ENCODE measurements at places on chromosomes 4 and X.

GRCh38 chr4:32569861-32570260, 1849.7 kb downstream of the PCDH7 start:
- no peak for DNase-seq

GRCh38 chr4:47465004-47465403, 1.5 kb upstream of the COMMD8 start:
- DNase-seq = peak; percentile 23

DNA sequence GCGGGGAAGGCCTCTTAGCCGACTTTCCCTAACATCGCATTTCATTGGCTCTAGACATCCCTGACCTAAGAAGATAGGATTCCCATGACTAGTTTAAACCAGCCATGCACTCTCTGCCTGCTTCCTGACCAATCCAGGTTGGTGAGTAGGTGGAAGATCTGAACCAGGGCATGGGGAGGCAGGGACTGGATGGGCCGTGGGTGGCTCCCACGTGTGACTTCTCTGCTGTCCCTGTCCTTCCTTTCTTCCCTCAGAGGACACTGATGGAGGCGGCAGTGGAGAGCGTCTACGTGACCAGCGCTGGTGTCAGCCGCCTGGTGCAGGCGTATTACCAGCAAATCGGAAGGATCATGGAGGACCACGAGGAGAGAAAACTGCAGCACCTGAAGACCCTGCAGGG, 90.7 kb downstream of the EVC start:
- DNase-seq = no peak

GRCh38 chrX:110532581-110532931, 173.9 kb downstream of the RTL9 start:
- DNase-seq = no peak

GRCh38 chr4:385934-386707, 48.5 kb downstream of the ZNF141 start:
- DNase-seq = no peak
